ENCODE measurements at places on chromosomes 2 and 18.

DNA sequence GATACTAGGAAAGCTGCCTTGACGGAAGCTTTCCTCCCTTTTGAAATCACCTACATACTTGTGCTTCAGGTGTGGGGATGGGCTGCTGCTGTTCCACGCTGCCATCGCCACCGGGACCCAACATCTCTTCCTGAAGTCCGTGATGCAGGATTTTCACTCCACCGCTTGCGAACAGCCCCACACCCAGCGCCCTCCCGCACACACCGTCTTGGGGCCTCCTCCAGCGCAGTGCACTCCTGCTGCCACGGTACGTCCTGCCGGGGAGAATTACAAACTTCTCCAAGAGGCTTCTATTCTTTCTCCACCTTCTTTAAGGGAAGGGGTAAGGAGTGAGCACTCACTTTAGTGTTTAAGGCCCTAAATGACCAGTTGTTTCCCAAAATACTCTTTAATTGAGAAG is 58.2 kb downstream of the HRH4 start:
- no peak for DNase-seq

DNA sequence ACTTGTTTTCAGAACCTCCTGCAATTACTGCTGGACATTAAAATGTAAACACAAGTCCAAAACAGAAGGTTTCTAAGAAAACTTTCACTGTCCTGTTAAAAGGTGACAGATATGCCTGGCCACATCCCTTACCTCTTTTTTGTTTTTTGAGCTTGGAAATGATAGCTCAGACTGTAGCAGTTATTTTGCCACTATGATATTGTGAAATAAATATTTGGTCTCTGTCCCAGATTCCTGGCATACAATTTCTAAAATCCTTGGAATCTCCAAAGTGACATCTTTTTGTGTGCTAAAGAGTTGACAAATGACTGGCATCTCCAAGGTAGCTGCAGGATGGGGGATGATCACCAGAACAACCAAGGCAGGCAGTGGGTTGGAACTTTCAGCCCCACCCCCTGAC is 16.8 kb downstream of the TPGS2 start:
- no peak for DNase-seq

DNA sequence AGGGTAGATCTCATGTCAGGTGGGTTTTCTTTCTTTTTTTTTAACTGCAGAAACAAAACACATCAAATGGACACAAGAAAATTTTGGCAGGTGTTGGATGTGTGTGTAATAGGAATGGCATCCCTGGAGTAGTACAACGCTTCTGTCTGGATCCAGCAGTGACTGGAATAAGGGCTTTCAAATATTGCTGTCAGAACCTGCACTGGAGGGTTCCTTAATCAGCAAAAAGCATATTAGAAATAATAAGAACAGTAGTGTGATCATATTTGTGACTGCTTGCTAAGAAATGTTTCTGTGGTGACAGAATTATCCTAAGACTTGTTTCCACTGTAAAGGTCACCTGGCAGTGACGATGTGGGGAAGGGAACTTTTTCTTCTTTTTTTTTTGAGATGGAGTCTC is 30.8 kb downstream of the CREG2 start:
- no peak for DNase-seq

- no peak for DNase-seq
Measured at GRCh38 chr2:232872826-232873225, 2.8 kb downstream of the SNORC start.

DNA sequence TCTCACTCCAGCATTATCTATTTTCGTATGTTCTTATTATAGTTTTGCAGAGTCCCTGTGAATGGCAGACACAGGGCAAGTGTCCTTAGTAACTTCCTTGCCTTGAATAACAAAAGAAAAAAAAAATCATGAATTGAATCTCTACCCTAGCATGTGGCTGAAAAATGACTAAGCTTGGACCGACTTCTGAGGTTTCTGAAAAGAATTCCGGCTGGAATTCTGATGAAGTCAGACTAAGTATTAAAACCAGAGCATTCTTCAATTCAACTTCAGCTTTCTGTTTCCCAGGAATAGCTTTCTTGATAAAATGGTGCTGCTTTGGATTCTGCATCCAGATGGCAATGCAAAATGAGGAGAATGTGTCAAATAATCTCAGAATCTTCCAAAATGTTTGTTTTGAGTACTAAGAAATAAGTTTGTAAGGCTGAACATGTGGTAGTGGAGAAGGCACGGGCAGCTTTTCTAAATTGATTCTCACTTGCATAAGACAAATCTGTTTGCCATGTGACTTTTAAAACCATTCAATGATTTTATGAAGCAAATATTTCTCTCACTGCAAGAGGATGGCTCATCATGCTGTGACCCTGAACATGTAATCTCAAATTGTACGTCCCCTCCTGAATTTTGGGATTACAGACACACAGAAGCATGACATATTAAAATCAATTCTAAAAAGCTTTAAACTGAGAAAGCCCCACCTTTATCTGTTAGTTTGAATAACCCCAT is 1462.8 kb upstream of the LRRTM1 start:
- no peak for DNase-seq
